ENCODE measurements at places on chromosomes 5 and 9. TPM values are rescaled to one million over a fixed set of nuclear protein-coding genes. Genes with fewer than 3 reads are reported as not detected.

The PTRH1 gene
- 21.7 TPM for total RNA-seq

The SPINK13 gene
- not detected for total RNA-seq

The ZBTB43 gene
- total RNA-seq, result 44.9 TPM

The ANKRD31 gene
- not detected for total RNA-seq

DNA sequence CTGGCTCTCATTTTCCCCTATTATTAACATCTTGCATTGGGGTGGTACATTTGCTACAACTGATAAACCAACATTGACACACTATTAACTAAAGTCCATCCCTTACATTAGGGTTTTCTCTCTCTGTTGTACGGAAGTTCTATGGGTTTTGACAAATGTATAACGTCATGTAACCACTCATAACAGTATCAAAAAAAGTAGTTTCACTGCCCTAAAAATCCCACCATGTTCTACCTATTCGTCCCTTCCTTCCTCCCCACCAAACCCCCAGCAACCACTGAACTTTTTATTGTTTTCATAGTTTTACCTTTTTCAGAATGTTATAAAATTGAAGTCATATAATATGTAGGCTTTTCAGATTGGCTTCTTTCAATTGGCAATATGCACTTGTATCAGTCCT is 40.1 kb downstream of the MLLT3 start:
- H3K4me1 ChIP-seq, result no peaks in the 10 kb centered on the region
- H3K36me3 ChIP-seq, result no peaks in the 10 kb centered on the region
- H3K27ac ChIP-seq, result no peak overlapping the region
- DNase-seq, result no peak

GRCh38 chr9:29129763-29130162 is 1556.5 kb upstream of the C9orf72 start:
- no peaks in the 10 kb centered on the region for H3K4me1 ChIP-seq
- no peak for DNase-seq
- H3K27me3 ChIP-seq, result no peaks in the 10 kb centered on the region
- no peaks in the 10 kb centered on the region for H3K36me3 ChIP-seq
- H3K27ac ChIP-seq, result no peak overlapping the region

- DNase-seq, result no peak
- no peak overlapping the region for H3K4me3 ChIP-seq
- no peaks in the 10 kb centered on the region for H3K36me3 ChIP-seq
- H3K4me1 ChIP-seq, result no peaks in the 10 kb centered on the region
- no peak overlapping the region for H3K27ac ChIP-seq
- no peaks in the 10 kb centered on the region for H3K27me3 ChIP-seq
These were observed 225.7 kb downstream of the FRMD3 start for GRCh38 chr9:83312537-83312936.

DNA sequence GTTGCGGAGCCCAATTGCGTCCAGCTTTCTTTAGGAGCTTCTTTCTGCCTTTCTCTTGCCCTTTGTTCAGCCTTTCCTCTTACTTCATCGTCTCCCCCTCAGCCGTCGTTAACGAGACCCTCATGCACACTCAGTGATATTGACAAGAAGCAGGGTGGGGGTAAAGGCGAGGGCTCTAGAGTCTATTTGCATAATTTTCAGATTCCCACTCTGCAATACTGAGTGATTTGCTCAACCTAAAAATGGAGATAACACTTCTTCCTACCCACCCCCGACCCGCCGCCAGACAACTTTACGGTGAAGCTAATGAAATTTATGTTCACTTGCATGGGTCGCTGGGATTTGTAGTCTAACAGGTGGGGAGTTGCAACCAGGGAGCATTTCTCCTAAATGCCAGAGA is 1.3 kb upstream of the TBC1D2 start:
- peaks cover 11% of the 10 kb centered on the region for H3K4me1 ChIP-seq
- no peaks in the 10 kb centered on the region for H3K36me3 ChIP-seq
- no peak for DNase-seq
- peak overlapping the region; percentile 77 for H3K4me3 ChIP-seq

DNA sequence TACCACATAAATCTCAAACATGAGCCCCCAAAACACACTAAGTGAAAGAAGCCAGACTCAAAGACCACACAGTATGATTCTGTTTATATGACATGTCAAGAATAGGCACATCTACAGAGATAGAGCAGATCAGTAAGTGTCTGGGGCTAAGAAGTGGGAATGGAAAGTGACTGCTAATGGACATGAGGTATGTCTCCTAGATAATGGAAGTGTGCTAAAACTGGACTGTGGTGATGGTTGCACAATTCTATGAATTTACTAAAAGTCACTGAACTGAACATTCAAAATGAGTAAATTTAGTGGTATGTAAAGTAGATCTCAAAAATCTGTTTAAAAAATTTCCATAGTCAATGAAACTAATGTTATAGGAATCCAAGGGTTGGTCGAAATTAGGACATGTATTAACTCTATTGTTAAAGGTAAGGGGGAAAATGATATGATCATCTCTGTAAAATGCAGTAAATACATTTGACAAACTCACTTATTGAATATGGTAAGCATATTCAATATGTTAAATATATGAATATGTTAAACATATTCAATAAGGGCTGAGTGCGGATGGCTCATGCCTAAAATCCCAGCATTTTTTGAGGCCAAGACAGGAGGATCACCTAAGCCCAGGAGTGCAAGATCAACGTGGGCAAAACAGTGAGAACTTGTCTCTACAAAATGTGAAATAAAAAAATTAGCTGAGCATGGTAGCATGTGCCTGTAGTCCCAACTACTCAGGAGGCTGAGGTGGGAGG is 51.7 kb downstream of the NUP155 start:
- no peaks in the 10 kb centered on the region for H3K27me3 ChIP-seq
- H3K36me3 ChIP-seq, result no peaks in the 10 kb centered on the region
- H3K27ac ChIP-seq, result no peak overlapping the region
- H3K4me1 ChIP-seq, result no peaks in the 10 kb centered on the region
- no peak overlapping the region for H3K4me3 ChIP-seq

DNA sequence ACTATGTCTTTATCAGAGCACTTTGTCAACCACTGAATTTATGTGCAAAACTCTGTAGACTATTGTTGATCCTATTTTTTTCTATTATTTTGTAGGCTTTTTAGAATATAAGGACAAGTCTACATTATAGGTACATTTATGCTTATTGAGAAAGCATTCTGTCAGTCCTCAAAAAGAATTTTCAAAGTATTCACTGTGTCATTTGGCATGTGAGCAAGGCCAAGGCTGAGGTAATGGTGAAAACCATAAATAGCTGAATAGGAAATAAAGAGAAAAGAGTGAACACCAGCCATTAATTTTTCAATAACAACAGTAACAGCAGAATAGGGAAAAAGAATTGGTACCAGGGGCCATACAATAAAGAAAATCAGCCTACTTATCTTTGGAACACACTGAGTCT is 21.0 kb downstream of the SKIC3 start:
- no peaks in the 10 kb centered on the region for H3K4me1 ChIP-seq
- peaks cover 17% of the 10 kb centered on the region for H3K36me3 ChIP-seq
- no peak overlapping the region for H3K27ac ChIP-seq
- DNase-seq, result no peak
- H3K27me3 ChIP-seq, result no peaks in the 10 kb centered on the region

- no peaks in the 10 kb centered on the region for H3K36me3 ChIP-seq
- no peak overlapping the region for H3K4me3 ChIP-seq
- peaks cover 36% of the 10 kb centered on the region for H3K4me1 ChIP-seq
- DNase-seq, result no peak
These were observed 637.2 kb downstream of the PDE4D start for GRCh38 chr5:59256331-59256730.

GRCh38 chr9:115596021-115596745 is 478.2 kb upstream of the TNC start:
- no peak overlapping the region for H3K27ac ChIP-seq
- peaks cover 4% of the 10 kb centered on the region for H3K27me3 ChIP-seq
- H3K36me3 ChIP-seq, result no peaks in the 10 kb centered on the region
- H3K4me3 ChIP-seq, result no peak overlapping the region

DNA sequence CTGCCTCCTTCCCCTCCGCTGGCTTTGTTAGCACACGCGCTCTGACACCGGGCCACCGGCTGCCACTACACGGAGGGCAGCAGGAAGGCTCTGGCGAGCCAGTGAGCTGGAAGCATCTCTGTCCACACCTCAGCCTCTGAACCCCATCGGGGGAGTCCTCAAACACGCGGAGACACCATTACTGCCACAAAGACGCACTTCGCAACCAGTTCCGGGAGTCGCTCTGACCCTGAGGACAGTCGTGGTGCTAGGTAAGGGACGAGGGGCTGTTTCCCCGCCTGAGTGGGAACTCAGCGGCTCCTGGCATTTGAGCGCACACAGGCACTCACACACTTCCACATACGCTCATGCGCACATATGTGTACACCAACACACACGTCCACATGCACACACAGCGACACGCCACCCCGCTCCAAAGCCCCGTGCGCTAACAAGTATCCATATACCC is 160.0 kb downstream of the C9orf152 start:
- peak overlapping the region; percentile 71 for H3K4me3 ChIP-seq
- no peak for DNase-seq
- H3K4me1 ChIP-seq, result peaks cover 16% of the 10 kb centered on the region
- H3K27me3 ChIP-seq, result peaks cover 9% of the 10 kb centered on the region
- H3K27ac ChIP-seq, result no peak overlapping the region

DNA sequence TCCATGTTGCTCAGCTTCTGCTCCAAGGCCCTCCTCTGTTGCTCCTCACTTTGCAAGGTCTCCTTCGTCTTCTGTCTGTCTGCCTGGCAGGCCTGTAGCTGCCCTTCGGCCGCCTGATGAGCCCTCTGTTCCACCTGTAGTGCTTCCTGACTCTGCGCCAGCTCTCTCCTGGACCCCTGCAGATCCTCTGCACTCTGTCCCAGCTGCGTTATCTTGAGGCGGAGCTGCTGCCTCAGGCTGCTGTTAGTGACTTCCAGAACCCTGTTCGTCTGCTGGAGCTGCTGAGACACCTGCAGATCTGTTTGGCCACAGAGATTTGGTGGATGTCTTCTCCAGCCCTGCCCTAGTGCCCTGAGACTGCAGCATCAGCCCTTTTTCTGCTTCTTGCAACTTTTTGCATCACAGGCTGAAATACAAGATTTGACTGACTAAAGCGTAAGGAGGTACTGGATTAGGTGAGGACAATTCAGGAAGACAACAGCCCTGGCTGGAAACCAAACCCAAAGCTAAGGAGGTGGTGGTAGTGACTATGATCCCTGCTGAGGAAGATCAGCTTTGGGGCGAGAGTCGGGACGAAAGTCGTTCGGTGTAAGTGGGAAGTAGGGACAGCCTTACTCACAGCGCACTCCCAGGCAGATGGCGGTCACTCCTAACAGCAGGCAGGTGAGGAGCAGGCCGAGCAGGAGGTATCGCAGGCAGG is 2.1 kb downstream of the CD72 start:
- H3K4me1 ChIP-seq, result no peaks in the 10 kb centered on the region
- no peak overlapping the region for H3K27ac ChIP-seq

DNA sequence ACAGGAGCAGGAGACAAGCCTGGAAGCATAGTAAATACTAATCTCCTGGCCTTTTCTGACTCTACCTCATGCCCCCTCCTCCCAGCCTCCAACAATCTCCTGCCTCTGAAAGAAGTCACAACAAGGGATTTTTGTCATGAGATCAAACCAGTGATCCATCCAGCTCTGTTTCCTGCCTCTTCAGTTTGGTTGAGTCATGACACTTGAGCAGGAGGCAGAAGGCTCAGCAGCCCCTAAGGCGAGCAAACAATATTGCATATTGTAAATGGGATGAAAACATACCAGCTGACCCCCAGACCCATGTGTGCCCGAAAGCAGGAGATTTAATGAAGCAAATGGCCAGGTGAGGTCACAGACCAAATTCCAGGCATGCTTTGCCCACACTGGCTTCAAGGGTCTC is 272.8 kb downstream of the GAS1 start:
- no peaks in the 10 kb centered on the region for H3K36me3 ChIP-seq
- no peak overlapping the region for H3K27ac ChIP-seq
- H3K4me1 ChIP-seq, result no peaks in the 10 kb centered on the region
- no peaks in the 10 kb centered on the region for H3K27me3 ChIP-seq

DNA sequence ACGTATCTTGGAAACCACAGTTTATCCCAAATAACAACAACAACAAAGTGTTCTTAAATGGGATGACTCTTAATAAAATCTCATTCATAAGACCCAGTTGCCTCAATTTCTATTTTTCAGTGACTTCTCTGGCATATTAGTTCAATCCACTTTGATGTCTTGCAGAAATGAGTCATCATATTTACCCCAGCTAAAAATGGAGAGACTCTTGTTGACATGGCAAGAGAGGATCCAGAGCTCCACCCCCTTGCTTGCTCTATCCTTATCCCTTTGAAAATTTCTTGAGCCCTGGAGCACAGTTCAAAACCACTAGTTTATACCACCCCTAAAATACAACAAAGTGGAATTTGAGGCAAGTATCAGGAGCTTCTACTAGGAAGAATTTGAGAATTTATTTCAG is 20.8 kb downstream of the VCAN start:
- H3K27me3 ChIP-seq, result no peaks in the 10 kb centered on the region
- H3K4me3 ChIP-seq, result no peak overlapping the region
- H3K36me3 ChIP-seq, result no peaks in the 10 kb centered on the region
- no peak overlapping the region for H3K27ac ChIP-seq
- no peaks in the 10 kb centered on the region for H3K4me1 ChIP-seq

GRCh38 chr9:87570000-87570908 is 72.6 kb downstream of the DAPK1 start:
- no peaks in the 10 kb centered on the region for H3K4me1 ChIP-seq
- H3K27me3 ChIP-seq, result no peaks in the 10 kb centered on the region
- DNase-seq, result no peak
- no peak overlapping the region for H3K27ac ChIP-seq
- no peaks in the 10 kb centered on the region for H3K36me3 ChIP-seq
- no peak overlapping the region for H3K4me3 ChIP-seq

DNA sequence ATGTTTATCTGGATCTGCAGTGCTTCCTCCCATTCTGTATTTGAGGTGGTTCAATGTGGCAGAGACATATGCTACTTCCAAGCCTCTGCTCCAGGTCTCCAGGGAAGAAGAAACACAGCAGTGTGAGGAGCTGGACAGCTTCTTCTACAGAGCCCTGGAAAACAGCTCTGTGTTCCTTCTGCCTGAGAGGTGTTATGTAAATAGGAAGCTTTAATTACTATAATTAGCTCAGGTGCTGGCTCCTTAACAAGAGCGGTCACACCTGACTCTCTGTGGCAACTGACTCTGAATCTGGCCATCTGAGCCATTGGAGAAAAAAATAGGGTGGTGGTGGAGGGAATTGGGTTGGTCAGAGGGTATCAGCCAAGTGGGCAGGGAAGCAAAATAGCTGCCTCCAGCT is 332.4 kb upstream of the BRINP1 start:
- no peaks in the 10 kb centered on the region for H3K4me1 ChIP-seq
- H3K4me3 ChIP-seq, result no peak overlapping the region
- H3K27me3 ChIP-seq, result no peaks in the 10 kb centered on the region

DNA sequence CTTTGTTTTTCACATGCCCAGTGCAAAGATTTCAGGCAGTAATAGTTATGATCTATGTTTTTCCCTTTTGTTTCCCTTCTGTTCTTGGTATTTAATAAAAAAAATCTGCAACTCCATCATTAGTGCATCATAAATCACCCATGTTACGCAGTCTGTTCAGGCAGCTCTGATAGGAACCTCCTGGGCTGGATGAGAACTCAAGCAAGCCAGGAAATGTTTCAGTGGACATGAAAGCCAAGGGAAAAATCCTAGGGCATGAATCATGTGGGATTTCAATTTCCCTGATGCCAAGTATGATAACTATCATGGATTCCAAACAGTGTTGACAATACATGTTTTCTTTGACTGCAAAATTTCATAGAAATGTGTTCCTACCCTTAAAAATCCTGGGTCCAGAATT is 119.7 kb upstream of the TARS1 start:
- H3K4me1 ChIP-seq, result no peaks in the 10 kb centered on the region
- H3K36me3 ChIP-seq, result no peaks in the 10 kb centered on the region
- no peak overlapping the region for H3K4me3 ChIP-seq
- H3K27ac ChIP-seq, result no peak overlapping the region
- H3K27me3 ChIP-seq, result no peaks in the 10 kb centered on the region

GRCh38 chr5:72523960-72524582 is 16.9 kb upstream of the ZNF366 start:
- no peaks in the 10 kb centered on the region for H3K27me3 ChIP-seq
- H3K36me3 ChIP-seq, result no peaks in the 10 kb centered on the region
- H3K4me1 ChIP-seq, result peaks cover 3% of the 10 kb centered on the region
- H3K27ac ChIP-seq, result peak overlapping the region; percentile 15
- DNase-seq, result no peak
